Ascending aorta (tissue), 2 donors: ENCODE measurements at places on chromosomes 4 and X. TPM values are rescaled to one million over a fixed set of nuclear protein-coding genes. Genes with fewer than 3 reads are reported as not detected.

DNA sequence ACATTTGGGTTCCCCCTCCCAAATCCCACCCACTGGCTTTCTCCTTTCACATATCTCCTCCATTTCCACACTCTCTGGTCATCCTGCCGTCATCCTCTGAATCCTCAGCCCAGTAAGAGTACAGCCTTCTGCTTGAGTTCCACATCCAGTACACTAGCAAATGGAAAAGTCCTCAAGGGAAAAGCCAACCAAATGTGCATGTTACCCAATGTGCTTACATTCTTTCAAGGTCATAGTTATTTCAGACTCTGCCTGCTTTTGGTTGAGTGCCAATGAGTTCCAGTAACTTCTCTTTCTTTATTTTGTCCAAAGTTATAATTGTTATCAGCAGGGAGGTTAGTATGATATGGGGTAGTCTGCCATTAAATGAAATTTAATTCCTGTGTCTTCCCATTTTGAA is 78.1 kb downstream of the SRPX start:
- DNase-seq: no peak

- no peak for DNase-seq
Measured at GRCh38 chrX:22818061-22818460, 181.7 kb upstream of the DDX53 start.

GRCh38 chrX:18973527-18974192 is 10.3 kb downstream of the PHKA2 start:
- DNase-seq: no peak

DNA sequence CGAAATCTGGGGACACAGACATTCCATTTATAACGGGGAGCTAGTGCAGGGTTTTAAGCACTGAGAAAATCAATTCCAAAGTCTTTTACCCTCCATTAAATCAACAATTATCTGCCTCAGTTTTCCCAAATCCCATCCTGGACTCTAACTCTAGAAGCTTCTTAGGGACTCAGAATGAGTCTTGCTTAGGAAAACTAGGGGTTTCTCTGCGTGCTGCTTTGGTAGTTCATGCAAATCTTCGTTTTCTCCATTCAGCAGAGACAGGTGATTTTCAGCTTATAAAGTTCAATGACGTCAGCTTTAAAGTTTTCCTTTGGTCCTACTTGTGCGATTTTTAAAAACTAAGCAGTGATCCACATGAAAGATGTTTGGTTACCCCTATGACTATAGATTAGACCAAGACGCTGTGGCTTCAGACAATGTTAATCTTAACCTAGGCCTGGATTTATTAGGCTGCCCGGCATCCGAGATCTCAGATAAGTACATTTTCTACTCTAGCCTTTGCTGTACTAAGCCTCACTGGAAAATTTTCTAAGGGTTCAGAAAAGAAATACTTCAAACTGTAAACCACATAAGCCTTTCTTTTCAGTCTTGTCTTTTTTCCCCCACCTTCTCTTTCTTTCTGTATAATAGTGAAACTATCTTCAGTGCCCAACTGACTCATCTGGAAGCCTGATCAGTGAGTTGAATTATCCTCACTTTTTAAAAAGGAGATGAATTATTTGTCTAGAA is 121.4 kb upstream of the GATB start:
- DNase-seq: no peak

GRCh38 chr4:40455340-40455902 is 120.3 kb downstream of the CHRNA9 start:
- no peak for DNase-seq

GRCh38 chr4:89298155-89298554 is 9.4 kb downstream of the GPRIN3 start:
- no peak for DNase-seq

- no peak for DNase-seq
Measured at GRCh38 chrX:45716750-45717149, 516.1 kb upstream of the DIPK2B start.

GRCh38 chrX:52216541-52216940 is 31.9 kb downstream of the MAGED4 start:
- no peak for DNase-seq

DNA sequence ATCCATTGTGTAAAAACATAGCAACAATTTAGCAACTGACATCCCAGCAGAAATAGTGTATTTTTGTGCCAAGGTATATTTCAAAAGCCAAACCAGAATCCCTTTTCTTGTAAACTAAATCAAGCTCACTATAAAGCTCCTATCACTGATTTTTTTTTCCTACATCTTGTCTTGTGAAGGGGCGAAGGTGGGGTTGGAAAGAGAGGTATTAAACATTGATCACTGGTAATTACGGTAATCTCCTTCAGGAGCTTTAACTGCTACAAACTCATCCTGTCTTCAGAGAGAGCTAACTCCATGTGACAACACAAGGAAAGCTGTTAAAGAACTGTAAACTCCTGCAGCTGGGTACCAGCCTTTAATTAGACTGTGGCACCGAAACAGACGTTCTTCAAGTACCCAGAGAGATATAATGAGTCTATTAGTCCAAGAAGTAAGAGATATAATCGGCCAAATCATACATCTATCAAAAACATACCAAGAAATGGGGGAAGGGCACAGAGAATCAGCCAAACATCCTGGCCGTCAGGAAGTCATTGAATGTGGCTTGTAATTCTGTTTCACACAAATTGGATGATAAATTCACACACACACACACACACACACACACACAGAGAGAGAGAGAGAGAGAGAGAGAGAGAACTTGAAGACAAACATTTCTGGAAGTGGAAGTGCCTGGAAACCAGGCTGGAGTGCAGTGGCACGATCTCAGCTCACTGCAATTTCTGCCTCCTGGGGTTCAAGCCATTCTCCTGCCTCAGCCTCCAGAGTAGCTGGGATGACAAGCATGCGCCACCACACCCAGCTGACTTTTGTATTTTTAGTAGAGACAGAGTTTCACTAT is 111.9 kb upstream of the PPARGC1A start:
- DNase-seq: no peak

DNA sequence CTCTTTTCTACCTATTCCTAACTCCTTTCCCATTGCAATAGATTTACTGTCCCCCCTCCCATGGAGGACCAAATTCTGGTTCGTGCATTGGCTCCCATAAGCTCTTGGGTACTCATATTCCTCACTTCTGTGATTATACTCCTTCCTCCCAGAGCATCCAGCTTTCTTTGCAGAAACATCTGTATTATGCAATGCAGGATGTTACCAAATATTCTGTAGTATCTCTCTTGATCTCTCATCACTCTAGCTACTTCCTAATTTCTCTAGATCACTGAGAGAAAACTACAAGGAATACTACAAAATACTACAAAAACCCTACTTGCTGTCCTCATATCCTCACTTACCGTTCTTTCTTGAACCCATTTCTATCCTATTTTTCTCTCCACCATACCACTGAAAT is 395.9 kb upstream of the HS3ST1 start:
- no peak for DNase-seq

- no peak for DNase-seq
Measured at GRCh38 chr4:6349896-6350603, 80.4 kb downstream of the WFS1 start.

GRCh38 chrX:49876750-49877149 is 2.5 kb upstream of the USP27X start:
- DNase-seq: no peak

The FATE1 gene
- total RNA-seq: not detected

The ANOS1 gene
- 1.7 TPM for total RNA-seq

The PDLIM5 gene
- 103 TPM for total RNA-seq

The GPR119 gene
- not detected for total RNA-seq

The MAPK10 gene
- 9.3 TPM for total RNA-seq
